Right lobe of liver (tissue), 6 donors: ENCODE measurements at places on chromosomes 4 and X.

DNA sequence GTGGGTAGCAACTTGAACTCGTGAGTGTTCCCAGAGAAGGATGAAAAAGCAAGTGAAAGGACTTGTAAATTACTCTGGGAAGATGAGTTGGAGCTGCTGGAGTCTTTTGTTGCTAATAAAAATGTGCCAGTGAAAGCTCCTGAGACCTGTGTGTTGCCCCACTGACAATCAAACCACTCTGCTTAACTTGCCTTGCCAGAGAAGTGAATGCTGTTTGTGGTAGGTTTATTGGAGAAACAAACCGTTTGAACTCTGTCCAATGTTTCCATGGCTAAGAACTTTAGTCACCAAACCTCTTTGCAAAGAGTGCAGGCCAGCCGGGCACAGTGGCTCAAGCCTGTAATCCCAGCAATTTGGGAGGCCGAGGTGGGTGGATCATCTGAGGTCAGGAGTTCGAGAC, 586.9 kb downstream of the PCDH7 start:
- no peak overlapping the region for H3K27ac ChIP-seq
- no peak overlapping the region for H3K4me3 ChIP-seq
- DNase-seq: no peak
- H3K27me3 ChIP-seq: no peaks in the 10 kb centered on the region
- H3K36me3 ChIP-seq: no peaks in the 10 kb centered on the region

GRCh38 chr4:139617702-139618490, 47.7 kb upstream of the MGST2 start:
- H3K4me3 ChIP-seq: no peak overlapping the region
- H3K4me1 ChIP-seq: no peaks in the 10 kb centered on the region
- no peak overlapping the region for H3K27ac ChIP-seq
- H3K27me3 ChIP-seq: no peaks in the 10 kb centered on the region
- H3K36me3 ChIP-seq: no peaks in the 10 kb centered on the region

- H3K27ac ChIP-seq: no peak overlapping the region
- no peak for DNase-seq
- H3K4me1 ChIP-seq: no peaks in the 10 kb centered on the region
- no peaks in the 10 kb centered on the region for H3K27me3 ChIP-seq
Measured at GRCh38 chrX:18676470-18676869, 4.6 kb upstream of the RS1 start.

GRCh38 chr4:119238068-119238722, 25.7 kb downstream of the USP53 start:
- H3K27ac ChIP-seq: no peak overlapping the region
- no peak for DNase-seq
- H3K36me3 ChIP-seq: peaks cover 5% of the 10 kb centered on the region
- no peaks in the 10 kb centered on the region for H3K27me3 ChIP-seq
- no peak overlapping the region for H3K4me3 ChIP-seq
